CD8-positive, alpha-beta memory T cell (primary cell): ENCODE measurements at places on chromosomes 4 and X. TPM values are rescaled to one million over a fixed set of nuclear protein-coding genes. Genes with fewer than 3 reads are reported as not detected.

Gene NWD2
- polyA plus RNA-seq = not detected

Gene CENPVL2
- not detected for polyA plus RNA-seq

Gene INTU
- not detected for polyA plus RNA-seq

Gene BMP3
- polyA plus RNA-seq = not detected

DNA sequence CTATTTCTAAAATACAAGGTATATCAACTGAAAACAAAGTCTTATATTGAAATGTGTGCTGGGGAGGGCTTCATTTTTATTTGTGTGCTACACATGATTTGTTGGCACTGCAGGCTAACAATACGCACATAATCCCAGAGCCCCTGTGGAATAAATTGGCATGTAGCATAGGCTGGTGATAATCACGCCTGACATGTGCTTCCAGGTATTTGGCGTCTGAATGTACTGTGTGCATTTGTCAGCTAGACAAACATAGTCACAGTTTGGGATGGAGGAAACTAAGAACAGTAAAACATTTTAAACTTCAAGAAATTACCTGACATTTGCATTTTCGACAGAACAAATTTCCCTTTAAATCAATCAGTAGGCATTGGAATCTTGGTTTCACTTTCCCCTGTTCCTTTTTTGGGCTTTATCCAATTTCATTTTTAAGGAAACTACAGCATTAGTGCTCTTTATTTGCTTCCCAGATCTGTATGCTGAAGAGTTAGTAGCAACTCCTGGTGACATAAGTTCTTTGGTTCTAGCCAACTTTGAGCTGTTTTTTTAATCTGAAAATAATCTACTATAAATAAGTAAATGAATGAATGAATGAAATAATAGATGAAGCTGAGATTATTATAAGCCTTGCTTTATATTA lies 472.3 kb downstream of the PDHA2 start:
- DNase-seq = no peak
- no peaks in the 10 kb centered on the region for H3K36me3 ChIP-seq
- H3K27me3 ChIP-seq = no peaks in the 10 kb centered on the region

DNA sequence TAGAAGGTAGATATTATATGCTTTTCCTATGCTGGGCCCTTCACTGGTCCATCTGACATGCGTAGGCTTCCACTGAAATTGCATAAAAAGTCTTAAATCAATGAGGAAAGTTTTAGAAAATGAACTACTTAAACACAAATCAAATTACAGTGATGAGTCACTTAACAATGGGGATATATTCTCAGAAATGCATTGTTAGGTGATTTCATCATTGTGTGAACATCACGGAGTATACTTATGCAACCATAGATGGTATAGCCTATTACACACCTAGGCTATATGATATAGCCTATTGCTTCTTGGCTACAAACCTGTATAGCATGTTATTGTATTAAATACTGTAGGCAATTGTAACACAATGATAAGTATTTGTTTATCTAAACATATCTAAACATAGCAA lies 10.3 kb downstream of the STAP1 start:
- no peak overlapping the region for H3K27ac ChIP-seq
- no peak for DNase-seq
- no peaks in the 10 kb centered on the region for H3K27me3 ChIP-seq
- no peak overlapping the region for H3K4me3 ChIP-seq
- H3K36me3 ChIP-seq = no peaks in the 10 kb centered on the region

- no peak overlapping the region for H3K4me3 ChIP-seq
- no peak overlapping the region for H3K27ac ChIP-seq
- H3K36me3 ChIP-seq = no peaks in the 10 kb centered on the region
- no peaks in the 10 kb centered on the region for H3K27me3 ChIP-seq
These were observed 36.7 kb downstream of the UBQLN2 start for GRCh38 chrX:56600141-56600540.

- no peak for DNase-seq
- no peak overlapping the region for H3K4me3 ChIP-seq
- H3K4me1 ChIP-seq = no peaks in the 10 kb centered on the region
- H3K27ac ChIP-seq = no peak overlapping the region
These were observed 18.2 kb upstream of the PLAC1 start for GRCh38 chrX:134676436-134676835.

DNA sequence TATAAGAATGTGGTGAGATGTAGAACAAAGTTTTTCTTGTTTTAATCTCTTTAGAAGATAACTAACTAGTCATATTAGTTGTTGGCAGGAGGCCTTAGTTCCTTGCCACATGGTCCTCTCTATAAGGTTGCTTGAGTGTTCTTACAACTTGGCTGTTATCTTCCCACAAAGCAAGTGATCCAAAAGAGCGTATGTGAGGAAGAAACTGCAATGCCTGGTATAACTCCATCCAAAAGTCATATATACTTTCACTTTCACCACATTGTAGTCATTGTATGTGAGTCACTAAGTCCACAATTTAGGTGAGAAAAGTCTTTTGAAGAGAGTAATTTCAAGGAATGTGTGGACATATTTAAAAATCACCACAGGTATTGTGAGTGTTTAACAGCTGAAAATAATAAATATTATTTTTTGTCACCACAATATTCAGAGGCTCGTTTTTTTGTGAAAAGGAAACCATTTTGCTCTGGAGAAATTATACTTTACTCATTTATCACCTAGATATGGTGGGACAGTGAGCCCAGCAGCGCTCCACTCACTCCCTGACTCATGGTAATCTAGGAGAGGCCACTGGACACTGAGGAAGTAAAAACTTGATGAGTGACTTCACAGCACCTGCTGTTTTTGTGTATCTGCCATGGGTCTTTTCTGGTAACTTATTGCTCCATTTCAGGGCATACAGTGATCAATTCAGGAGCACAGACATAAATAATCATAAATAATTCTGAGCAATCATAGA lies 369.4 kb upstream of the NDST3 start:
- H3K36me3 ChIP-seq = no peaks in the 10 kb centered on the region
- H3K4me1 ChIP-seq = no peaks in the 10 kb centered on the region
- no peak for DNase-seq
- no peak overlapping the region for H3K4me3 ChIP-seq
- H3K27ac ChIP-seq = no peak overlapping the region
- H3K27me3 ChIP-seq = no peaks in the 10 kb centered on the region

GRCh38 chr4:11223311-11223710 lies 205.4 kb downstream of the HS3ST1 start:
- no peaks in the 10 kb centered on the region for H3K36me3 ChIP-seq
- H3K27ac ChIP-seq = no peak overlapping the region
- no peak overlapping the region for H3K4me3 ChIP-seq
- no peak for DNase-seq
